ENCODE measurements at places on chromosomes 1 and 21.

GRCh38 chr1:153956997-153957715, 1.3 kb downstream of the CRTC2 start:
- DNase-seq = peak; percentile 4

DNA sequence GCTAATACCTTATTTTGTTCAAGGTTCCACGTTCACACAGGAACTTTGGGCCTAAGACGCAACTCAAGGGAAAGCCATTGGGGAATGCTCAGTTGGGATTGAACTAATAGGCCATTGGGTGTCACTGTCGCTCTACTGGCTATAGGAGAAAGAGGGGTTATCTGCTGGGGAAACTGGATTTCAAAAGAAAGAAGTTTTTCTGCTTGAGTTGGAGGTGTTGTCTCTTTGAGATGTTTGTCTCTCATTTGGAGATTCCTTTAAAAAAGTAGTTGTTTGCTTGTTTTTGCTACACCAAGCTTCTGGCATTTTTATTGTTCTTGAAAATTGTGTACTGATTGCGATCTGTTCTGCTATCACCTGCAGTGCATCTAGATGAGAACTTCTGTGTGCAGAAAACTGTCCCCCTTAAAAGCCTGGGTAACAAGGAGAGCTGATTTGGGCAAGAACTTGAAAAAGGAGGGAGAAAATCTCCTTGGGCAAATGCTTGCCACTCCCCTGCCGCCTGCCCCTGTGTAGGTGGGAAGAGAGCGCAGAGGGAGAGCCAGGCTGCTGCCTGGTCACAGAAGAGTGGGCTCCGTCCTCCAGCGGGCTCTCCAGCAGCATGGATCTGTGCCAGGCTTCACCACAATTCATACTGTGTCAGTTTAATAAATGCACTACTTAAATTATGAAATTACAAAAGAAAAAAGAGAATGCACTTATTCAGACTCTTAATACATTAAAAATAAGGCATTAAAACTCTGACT, 39.9 kb downstream of the PEX14 start:
- DNase-seq = peak; percentile 41

GRCh38 chr1:107640207-107640606, 324.8 kb downstream of the VAV3 start:
- no peak for DNase-seq

DNA sequence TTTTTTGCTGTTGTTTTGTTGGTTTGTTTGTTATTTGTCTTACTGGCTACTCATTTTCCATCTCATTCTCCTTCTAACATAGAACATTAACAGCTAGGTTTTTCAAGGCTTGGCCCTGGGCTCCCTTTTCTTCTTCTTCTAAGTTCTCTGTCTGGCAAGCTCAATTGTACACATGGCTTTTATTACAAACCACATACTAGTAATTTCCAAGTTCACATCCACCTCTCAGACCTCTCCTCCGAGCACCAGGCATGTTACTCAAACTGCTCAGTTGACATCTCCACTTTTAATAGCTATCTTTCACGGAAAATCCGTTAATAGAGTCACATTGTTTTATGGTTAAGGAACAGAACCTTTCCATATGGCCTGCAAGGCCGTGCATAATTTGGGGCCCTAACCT, 736.9 kb upstream of the ADAMTS5 start:
- peak; percentile 55 for DNase-seq

- no peak for DNase-seq
These were observed 123.7 kb downstream of the TOMM20 start for GRCh38 chr1:235004840-235005391.

Measured in adipocyte (in vitro differentiated cells).